ENCODE measurements at places on chromosomes 12 and 14.

- no peak for DNase-seq
These were observed 224.0 kb upstream of the PDE3A start for GRCh38 chr12:20144341-20144740.

- DNase-seq: peak; percentile 21
These were observed 6.8 kb upstream of the HNF1A start for GRCh38 chr12:120971299-120972180.

DNA sequence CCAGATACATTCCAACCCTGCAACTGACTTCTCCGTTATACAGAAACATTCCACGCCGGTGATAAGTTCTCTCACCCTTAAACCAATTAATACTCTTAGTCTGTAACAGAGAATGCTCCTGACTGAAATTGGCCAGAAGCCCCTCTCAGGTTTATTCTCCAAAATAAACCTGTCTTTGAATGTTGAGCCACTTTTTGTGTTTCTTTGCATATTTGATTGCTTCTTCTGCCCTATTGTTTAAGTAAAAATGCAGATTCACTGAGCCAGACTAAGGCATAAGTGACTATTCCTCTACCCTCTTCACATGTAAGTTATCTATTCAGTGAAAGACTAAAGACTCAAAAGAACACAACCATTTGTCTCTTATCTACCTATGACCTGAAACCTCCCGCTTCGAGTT lies 3.6 kb upstream of the AVPR1A start:
- DNase-seq: no peak

DNA sequence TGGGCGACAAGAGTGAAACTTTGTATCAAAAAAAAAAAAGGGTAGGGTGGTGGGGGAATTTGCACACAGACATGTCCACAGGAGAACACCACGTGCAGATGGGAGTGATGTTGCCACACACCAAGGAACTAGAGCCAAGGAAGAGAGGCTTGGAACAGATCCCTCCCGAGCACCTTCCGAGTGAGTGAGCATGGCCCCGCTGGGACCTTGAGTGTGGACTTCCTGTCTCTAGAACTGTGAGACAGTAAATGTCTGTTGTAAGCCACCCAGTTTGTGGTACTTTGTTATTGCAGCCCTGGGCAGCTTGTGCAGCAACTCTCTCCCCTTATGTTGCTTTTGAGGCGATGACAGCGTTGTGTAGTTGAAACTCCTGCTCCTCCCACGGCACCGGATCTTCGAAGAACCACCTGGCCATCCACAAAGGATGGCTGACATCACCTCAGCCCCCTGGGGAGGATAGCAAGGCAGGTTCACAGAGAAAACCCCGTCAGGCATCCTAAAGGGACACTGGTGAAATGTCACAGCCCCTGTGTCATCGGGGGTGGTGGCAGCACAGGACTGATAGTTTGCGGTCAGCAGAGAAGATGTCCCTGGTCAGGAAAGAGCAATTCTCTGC lies 54.7 kb upstream of the PLEKHG3 start:
- DNase-seq: no peak

DNA sequence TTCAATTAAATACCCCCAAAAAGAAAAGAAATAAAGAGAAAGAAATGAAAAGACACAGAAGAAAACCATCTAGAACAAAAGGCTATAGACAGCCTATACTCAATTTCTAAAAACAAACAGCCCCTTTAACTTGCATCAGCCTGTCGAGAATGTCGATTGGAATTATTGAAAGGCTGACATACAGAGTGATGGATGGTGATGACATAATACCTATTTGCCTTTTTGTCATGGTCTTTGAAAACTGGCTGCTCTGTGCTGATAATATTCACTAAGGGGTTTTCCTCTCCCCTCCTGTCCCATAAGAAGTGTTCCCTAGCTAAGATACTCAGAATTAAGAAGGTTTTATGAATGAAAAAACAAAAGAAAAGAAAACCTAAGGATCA lies 393.7 kb downstream of the SOX5 start:
- no peak for DNase-seq

DNA sequence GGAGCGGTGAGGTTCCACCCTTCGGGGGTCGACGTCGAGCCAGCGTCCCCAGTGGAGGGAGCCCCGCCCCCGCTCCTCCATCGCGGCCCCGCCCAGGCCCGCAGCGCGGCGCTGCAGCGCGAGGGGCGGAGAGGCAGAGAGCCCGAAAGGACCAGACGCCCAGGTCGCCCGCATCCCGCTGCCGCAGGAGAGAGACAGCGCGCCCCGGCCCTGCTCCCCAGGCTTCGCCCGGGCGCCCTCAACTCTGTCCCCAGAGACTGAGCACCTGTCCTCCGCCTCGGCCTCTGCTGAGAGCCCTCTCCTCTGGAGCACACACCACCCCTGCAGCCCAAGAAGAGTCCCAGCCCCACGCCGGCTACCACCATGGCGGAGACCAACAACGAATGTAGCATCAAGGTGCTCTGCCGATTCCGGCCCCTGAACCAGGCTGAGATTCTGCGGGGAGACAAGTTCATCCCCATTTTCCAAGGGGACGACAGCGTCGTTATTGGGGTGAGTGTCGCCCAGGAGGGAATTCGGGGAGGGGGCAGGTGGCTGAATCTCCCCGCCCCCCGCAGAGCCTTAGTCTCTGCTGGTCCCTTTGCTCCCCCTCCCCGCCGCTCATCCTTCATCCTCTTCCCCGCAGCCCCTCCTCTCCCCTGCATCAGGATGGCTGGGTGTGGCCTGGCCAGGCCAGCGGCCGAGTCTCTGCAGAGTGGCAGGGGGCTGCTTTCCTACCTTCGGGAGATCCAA lies at the start of gene KIF5A:
TSS of gene KIF5A (plus strand) at position 136 of the 732 bp plus-strand sequence. CDS start at position 364, 228 bp downstream.
- peak; percentile 70 for DNase-seq

GRCh38 chr14:55707365-55707804 lies 127.4 kb downstream of the KTN1 start:
- no peak for DNase-seq

DNA sequence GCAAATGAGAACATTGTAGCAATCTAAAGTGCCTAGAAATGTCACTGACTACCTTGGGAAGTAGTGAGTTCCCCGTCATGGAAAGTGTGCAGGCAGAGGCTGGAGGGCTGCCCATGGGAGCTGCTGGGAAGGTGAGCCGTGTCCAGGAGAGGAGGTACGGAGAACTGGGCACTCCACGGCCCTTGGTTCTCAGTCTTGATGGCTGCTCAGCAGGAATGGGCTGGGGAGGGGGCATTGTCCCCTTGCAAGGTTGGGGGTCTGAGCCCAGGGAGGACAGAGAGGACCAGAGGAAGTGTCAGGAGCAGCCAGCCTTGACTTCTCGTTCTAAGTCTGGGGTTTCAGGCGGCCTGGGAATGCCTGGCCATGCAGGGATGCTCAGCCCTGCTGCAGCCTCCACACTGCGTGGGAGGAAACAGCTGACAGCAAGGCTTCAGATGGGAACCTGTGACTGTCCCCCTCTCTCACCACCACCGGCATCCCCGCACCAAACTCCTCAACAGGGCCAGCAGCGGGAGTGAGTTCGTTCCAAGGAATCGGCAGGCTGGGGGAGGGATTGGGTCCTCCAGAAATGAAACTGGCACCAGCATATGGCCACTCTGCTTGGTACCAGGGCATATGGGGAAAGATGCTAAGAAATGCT lies 140.2 kb downstream of the BCL11B start:
- DNase-seq: peak; percentile 13

DNA sequence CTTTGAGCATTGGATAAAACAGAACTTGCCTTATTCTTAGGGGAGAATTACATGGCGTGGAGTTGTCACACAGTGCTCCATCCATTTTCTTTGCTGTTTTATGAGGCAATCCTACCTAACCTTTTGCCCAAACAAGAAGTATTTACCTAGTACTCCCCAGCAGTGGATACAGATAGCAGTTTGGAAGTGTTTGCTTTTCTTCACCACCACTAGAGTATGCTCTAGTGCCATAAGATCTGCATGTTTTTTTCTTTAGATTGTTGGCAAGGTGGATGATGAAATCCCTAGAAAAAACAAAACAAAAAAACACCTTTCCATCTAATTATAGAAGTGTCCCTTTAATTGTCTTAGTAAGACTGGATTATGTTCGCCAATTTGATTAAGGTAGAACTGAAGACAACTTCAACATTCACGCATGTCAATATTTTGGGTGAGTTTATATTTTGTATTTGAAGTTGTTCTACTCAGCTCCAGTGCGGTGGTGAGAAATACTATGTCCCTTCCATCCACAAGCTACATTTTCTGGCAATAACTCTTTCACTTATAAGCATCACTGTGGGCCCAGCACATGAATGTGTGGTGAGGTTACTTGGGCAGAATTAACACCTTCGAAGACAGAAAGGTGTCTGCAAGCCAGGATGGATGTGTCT lies 23.6 kb upstream of the TMEM260 start:
- DNase-seq: no peak

DNA sequence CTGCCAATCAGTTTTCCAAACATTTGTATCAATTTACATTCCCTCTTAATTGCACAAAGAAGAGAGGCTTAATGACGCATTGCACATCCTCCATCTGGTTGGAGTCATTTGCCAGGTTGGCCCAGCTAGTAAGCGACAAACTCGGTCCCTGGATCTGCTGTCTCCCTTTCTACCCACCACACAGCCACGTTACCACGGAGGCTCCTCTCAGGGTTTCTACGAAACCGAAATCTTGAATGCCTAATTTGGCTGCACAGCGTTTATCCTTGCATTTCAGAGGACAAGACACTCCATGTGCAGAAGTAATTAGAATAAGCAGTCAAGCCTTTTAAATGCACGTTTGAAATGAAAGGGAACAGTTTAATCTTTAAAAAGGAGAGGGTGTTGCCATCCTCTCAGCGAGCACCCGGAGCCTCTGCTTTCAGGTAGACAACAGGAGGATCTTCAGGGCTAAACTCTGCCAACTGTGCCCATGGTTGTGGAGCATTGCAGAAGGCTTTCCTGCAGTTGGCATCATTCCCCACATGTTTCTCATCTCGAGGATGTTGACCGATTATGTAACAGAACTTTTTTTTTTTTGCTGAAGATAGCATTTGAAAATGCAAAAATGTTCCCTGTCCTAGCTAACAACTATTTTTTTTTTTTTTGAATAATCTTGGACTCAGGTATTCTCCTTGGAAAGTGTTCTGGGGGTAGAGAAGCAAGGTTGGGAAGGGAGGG lies 37.8 kb downstream of the SLC24A4 start:
- no peak for DNase-seq

GRCh38 chr14:77203611-77204458 lies 22.2 kb downstream of the TMEM63C start:
- DNase-seq: no peak

DNA sequence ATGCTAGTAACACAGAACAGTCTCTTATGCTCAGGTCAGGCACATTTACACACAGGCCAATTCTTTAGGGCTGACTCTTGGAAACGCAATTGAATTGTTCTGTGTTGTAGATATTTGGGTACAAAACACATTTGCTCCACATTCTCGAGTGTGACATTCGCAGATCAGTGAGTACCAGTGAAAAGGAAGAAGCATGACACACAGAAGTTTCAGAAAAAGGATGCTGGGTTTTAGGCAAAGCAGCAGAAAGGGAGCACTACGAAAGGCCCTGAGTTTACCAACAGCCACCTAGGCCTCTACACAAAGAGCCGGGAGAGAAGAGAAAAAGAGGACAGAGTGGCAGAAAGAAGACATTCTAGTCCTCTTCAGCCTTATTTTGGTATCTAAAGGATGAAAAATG lies 254.4 kb upstream of the BTG1 start:
- no peak for DNase-seq

- DNase-seq: no peak
These were observed 18.3 kb upstream of the EIF2B2 start for GRCh38 chr14:74984236-74985027.

GRCh38 chr14:32492457-32492856 lies 163.4 kb downstream of the AKAP6 start:
- no peak for DNase-seq

DNA sequence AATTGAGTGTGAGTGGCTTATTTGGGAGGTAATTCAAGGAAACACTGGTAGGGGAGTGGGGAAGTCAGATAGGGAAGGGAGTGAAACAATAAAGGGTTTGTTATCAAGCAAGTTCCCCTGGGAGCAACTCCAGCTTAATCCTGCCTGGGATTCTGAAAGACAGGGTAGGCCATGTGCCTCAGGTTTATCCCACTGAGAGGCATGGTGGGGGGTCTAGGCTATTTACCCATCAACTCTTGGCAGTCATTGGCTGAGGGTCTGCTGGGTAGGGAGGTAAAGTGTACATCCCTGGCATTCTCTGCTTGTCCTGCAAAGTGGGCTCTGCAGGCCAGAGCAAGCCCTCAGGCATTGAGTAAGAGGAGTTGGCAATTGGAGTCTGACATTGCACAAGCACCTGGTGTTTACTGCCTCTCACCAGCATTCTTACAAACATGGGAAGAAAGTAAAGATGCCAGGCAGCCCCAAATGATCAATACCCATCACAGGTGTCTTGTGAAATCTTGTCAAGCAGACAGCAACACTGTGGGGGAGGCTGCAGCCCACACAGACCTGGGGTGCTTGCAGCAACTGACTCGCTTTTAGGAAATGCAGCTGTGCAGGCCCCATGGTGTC lies 169.3 kb downstream of the KTN1 start:
- DNase-seq: no peak

- DNase-seq: no peak
These were observed 62.7 kb downstream of the DDX51 start for GRCh38 chr12:132081423-132081822.
